Activated CD8-positive, alpha-beta memory T cell treated with anti-CD3 and anti-CD28 coated beads for 4 hours (primary cell): ENCODE measurements at places on chromosomes 1 and 21.
A peak's percentile ranks its signal among the peaks of the same experiment; 100 is the strongest.

DNA sequence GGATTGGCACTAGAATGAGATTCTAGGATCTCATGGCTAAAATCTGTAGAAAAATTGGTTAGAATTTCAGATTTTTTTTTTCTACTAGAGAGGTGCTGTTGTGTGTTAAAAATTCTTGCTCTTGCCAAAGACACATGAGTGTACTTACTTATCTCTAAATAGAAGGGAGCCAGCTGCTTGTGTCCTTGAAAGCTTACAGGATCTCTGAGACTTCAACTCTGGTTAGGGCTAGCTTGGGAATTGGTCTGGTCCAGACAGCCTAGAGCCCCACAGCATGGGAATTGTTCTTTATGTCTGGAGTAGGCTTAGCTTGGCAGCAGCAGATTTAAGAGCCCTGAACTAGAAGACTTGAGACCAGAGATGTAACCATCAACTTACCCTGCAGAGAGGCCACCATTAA, 37.3 kb downstream of the MACO1 start:
- DNase-seq = no peak

- DNase-seq = no peak
These were observed 478.2 kb downstream of the NPHP4 start for GRCh38 chr1:5513846-5514526.

- peak; percentile 14 for DNase-seq
These were observed 18.1 kb downstream of the KNCN start for GRCh38 chr1:46533179-46533864.

DNA sequence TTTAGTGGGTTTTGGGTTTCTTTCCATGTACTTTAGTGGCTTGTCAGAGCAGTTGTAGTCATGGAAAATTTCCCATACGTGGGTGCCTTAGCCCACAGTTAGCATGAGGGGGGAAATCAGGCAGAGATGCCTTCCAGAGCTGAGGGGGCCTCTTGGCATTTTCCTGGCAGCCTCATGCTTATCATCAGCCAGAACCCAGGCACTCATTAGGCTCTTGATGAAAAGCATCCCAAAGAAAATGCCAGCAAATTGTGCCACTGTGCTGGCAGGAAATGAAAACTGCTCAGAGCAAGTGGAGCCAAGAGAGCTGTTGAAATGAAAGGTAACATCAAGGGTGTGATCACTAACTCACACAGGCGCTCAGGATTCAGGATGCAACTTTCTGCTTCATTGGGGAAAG, 128.0 kb downstream of the TNNI3K start:
- no peak for DNase-seq

- DNase-seq = no peak
These were observed 978 bp downstream of the SLC39A1 start for GRCh38 chr1:153962088-153963029.
